NCI-H1436 (cell line): ENCODE measurements at places on chromosomes 3 and 15.

DNA sequence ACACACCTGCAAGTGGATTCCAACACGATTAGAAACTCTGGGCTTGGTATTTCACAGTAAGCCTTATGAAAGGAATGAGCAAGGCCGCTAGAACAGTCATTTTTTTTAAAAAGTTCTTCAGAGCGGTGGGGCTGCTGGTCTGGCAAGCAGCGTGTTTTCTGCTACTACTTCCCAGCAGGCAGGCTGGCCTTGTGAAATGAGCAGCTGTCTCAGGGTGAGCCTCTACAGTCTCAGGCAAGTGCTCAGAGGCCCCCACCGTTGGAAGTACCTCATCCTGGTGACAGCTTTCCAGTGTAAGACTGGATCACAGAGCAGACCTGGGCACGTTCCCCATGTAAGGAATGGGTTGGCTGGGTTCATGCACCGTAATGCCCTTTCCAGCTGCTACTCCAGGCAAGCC is 119.2 kb downstream of the LRIG1 start:
- no peak for DNase-seq

DNA sequence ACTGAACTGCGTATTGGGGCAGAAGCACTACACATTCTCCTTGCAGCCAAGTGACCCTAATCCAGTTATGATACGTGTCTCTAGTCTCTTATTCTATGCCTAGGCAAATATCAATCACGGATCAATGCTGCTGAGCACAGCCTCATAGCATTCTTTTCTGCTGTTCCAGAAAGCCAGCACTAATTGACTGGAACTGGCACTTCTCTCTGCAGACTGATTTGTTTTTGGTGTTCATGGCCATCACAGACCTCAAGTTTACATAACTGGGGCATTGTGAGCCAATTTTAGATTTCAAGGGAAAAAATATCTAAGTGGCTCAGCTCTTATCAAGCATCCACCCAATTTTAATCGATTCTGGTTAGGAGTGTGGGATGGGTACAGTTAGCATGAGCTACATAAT is 37.9 kb downstream of the GLDN start:
- DNase-seq = no peak

GRCh38 chr15:92917598-92918407 is 17.7 kb downstream of the CHD2 start:
- DNase-seq = peak; percentile 95

- no peak for DNase-seq
Observed at GRCh38 chr3:10467904-10468612, 37.3 kb downstream of the ATP2B2 start.

GRCh38 chr3:191455257-191455952 is 5.6 kb upstream of the PYDC2 start:
- DNase-seq = no peak
